ENCODE measurements at places on chromosomes 7 and 10. TPM values are rescaled to one million over a fixed set of nuclear protein-coding genes. Genes with fewer than 3 reads are reported as not detected.

CEP41 gene
- total RNA-seq, result 3.5 TPM

SPDYE16 gene
- 0.13 TPM for total RNA-seq

UTF1 gene
- not detected for total RNA-seq

PTEN gene
- total RNA-seq, result 41.5 TPM

OR13A1 gene
- not detected for total RNA-seq

RAMP3 gene
- total RNA-seq, result 5.8 TPM

ARHGEF5 gene
- total RNA-seq, result 11.6 TPM

PNLIPRP3 gene
- not detected for total RNA-seq

NEUROG3 gene
- total RNA-seq, result not detected

SMO gene
- total RNA-seq, result 22.1 TPM

FAM25A gene
- not detected for total RNA-seq

ST8SIA6 gene
- total RNA-seq, result 1.8 TPM

EBF3 gene
- not detected for total RNA-seq

PITX3 gene
- not detected for total RNA-seq

GDF10 gene
- 0.08 TPM for total RNA-seq

LDB3 gene
- total RNA-seq, result 0.20 TPM

VAX1 gene
- total RNA-seq, result not detected

ELOVL3 gene
- not detected for total RNA-seq

GRCh38 chr7:37429435-37429791 is 19.3 kb downstream of the ELMO1 start:
- no peak for DNase-seq

DNA sequence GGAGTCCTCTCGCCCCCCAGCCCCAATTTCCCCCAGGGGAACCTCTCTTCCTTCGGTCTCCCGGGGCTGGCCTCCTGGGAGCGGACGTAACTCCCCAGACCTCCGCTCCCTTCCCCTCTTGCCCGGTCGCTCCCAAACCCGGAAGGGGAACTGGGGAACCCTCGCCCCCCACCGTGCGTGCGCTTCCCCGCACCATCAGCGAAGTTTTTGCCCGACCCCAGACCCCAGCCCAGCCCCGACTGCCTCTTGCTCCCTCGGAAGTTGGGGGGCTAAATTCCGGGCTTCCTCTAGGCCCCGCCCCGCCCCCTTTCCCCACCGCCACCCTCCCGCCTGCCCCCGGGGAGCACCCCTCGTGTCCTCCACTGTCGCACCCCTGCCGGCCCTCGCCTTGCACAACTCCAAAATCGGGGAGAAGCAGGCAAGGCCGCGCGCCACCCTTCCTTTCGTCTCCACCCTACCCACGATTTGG is 436 bp downstream of the GNB2 start:
- DNase-seq, result peak; percentile 71

DNA sequence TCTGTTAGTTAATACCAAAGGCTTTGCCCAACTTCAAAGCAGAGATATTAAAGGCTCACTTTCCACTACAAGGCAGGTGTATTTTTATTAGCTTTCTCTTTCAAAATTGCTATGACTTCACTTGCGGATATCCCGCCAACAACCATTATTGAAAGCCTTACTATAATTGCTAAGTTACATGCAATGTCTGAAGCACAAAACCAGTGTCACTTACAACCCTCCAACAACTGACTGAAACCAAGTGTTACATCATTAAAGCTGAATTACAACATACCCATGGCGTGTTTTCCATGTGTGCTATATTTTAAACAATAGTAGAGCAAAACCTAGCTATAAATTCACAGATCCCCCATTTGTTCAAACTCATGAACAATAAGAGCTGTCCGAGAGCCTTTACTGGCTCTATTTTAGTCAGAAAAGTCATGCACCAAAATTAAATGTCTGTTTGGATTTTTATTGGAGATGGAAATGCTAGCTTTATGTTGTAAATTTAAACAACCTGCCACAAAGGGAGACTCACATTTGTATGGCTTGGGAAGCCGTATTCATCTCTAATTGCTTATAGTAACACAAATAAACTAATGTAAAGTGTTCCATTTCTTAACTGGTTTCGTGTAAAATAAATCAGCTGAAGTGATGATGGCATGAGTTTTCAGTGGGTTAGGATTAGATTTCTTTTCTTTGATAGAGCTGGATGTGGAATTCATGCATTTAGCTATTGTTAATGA is 227.1 kb downstream of the AGMO start:
- no peak for DNase-seq

DNA sequence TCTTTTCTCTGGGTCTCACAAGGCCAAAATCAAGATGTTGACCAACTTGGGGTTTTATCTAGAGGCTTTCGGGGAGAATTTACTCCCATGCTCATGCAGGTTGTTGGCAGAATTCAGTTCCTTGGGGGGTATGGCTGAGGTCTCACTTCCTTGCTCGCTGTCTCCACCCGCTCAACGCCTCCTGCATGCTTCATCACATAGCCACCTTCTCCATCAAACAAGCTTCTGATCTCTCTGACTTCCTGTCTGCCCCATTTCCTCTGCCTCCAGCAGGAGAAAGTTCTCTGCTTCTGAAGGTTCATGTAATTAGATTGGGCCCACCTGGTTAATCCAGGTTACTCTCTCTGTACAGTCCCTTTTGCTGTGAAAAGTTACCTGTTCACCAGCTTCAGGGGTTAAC is 179.1 kb upstream of the FZD1 start:
- no peak for DNase-seq

DNA sequence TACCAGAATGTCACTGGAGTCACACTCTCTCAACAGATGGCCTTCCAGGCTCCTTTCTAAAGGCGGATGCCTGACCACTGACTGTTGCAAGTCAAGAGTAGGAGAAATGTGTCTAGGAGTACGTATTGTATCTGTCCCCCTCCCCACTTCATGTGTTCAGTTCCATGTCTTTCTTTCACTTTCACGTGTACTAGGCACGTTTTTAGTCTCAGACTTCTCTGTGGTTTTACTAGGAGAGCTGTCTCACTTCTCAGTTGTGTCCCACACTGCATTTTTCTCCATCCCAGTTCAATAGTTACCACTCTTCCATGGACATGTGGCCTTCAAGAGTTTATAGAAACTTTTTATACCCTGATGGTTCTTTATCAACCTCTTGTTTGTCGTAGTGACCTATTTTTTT is 893.0 kb downstream of the NRG3 start:
- no peak for DNase-seq

GRCh38 chr7:67940400-67940799 is 943.8 kb downstream of the TYW1 start:
- DNase-seq, result no peak

DNA sequence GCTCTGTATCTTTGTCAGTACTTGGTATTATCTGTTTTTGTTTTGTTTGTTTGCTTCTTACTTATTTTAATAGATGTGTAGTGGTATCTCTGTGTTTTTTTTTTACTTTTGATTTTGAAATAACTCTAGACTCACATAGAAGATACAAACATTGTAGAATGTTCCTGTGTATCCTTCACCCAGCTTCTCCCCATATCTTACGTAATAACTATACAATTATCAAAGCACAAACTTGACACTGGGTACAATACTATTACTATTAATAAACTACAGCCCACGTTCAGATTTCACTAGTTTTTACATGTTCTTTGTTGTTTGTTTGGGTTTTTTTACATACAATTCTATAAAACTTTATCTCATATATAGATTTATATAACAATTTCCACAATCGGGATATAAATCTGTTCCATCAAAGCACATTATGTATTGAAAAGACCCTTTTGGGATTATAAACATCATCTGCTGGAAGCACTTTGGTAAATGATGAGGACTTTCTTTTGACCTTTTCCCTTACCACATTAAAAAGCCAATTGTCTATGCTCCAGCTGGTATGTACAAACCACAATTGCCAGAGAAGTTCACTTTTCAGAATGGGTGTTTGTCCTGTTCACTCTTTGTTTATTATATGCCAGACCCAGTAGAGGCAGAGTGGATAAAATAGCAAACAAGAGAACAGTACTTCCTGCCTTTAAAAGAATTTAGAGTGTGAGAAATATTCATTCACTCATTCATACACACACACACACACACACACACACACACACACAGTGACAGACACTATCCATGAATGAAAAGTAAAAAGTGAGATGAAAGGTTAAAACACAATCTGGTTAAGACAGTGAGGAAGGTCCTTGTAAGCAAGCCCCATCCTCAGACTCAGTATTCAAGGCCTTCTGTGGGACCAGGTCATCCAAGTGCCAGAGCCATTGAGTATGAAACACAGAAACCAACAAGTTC is 113.0 kb downstream of the SGMS1 start:
- no peak for DNase-seq

DNA sequence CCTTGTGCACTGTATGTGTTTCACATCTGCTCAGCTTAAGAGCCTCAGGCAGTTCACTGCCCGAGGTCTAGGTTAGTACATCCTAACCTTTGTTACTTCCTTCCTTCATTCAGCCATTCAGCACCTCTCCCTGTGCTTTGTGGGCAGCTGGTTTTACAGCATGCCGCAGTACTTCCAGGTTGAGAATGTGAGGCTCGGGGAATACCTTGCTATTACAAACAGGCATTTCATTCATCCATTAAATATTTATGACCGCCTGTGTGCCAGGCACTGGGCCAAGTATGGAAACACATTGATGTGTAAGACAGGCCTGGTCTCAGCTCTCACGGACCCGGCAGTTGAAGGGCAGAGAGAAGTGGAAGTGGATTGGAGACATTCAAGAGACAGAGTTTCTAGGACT is 82.4 kb downstream of the SHH start:
- no peak for DNase-seq

DNA sequence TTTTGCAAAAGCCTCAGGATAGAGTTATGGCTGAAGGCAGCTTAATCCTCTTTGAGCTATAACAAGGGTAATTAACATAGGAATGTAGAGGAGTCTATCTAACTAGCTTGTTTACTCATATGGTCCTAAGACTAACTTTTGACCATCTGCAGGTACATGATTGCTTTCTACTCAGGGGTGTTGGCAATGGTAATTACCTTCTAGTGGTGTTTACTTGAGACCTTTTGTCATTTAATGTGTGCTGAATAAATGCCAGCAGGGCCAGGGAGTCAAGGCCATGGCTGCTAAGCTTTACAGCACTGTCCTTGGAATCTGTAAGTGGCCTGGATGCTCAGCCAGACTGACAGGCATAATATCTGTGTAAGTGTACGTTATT is 1325.0 kb downstream of the XPNPEP1 start:
- DNase-seq, result no peak

DNA sequence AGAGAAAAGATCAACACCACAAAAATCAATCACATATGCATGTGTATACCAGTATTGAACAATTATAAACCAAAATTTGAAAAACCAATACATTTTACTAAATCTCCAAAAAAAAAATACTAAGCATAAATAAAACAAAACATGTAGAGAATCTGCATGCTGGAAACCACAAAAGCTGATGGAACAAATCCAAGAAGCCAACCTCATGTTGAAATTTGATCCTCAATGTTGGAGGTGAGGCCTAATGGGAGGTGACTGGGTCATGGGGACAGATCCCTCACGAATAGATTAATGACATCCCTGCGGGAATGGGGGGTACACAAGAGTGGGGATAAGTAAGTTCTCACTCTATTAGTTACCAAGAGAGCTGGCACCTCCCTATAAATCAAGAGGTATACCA is 82.5 kb downstream of the OAT start:
- DNase-seq, result no peak

DNA sequence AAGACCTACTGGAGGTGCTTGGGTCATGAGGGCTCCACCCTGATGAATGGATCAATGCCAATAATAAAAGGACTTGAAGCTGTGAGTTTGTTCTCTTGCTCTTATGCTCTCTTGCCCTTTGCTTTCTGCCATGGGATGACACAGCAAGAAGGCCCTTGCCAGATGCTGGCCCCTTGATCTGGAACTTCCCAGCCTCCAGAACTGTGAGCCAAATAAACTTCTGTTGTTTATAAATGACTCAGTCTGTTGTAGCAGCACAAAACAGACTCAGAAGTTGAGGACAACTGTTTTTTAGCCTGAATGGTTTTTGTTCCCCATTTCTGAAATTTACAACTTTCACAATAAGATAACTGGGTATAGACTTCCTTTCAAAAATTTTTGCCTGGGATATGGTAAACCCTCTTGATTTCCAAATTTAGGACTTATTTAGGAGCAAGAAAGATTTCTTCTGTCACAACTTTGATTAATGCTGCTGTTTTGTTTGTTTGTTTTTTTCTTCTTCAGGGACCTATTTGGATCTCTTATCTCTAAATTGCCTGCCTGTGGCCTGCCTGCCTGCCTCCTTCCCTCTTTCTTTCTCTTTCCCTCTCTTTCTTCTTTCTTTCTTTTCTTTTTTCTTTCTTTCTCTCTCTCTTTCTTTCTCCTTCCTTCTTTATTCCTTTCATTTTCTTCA is 12.1 kb downstream of the ENTPD1 start:
- DNase-seq, result no peak

- no peak for DNase-seq
Observed at GRCh38 chr10:18437486-18437885, 213.9 kb downstream of the NSUN6 start.

DNA sequence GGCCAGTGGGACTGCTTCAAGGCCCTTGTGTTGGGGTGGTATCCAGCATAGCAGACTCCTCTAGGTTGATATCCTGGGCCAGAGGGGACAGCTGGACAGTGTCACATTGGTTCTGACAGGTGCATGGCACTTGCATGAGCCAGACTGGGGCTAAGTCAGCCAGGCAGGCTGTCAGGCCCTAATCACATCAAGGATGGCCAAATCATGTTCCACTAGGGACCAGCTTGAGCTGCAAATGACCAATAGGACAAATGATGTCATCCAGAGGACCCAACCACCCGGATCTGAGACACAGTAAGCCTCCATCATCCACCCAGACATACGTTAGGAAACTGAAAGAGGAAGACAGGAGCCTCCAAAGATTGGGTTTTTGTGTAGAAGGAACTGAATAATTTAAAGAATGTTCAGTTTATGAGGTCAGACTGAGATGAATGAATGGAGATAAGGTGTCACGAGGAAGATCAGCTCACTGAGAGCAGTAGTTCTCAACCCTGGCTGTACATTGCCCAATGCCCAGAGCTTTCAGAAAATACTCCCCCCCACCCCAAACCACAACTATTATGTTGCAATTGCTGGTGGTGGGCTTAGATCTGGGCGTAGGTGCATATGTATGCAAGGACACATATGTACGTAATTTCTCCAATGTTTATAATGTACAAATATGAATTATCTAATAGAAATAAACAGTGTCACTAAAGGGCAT is 75.2 kb upstream of the INHBA start:
- DNase-seq, result no peak

DNA sequence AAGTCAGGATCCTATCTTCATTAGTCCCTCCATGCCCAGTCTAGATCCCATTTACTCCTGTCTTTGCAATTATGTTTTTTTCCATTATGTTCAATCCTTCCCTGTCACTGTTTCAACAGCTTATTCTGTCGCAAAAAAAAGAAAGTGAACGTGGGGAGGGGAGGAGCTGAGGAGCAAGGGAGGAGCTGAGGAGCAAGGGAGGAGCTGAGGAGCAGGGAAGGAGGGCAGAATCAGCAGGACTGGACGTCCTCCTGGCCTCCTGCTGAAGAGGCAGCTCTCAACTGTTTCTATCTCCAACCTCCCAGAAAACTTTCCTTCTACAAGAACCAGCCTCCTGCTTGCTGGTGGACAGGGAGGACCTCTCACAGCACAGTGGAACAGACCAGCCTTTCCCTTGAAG is 26.0 kb downstream of the LARP4B start:
- DNase-seq, result no peak
